ENCODE measurements at places on chromosomes 13 and 19.

- no peak for DNase-seq
These were observed 43.2 kb downstream of the SUGT1 start for GRCh38 chr13:52695856-52696255.

DNA sequence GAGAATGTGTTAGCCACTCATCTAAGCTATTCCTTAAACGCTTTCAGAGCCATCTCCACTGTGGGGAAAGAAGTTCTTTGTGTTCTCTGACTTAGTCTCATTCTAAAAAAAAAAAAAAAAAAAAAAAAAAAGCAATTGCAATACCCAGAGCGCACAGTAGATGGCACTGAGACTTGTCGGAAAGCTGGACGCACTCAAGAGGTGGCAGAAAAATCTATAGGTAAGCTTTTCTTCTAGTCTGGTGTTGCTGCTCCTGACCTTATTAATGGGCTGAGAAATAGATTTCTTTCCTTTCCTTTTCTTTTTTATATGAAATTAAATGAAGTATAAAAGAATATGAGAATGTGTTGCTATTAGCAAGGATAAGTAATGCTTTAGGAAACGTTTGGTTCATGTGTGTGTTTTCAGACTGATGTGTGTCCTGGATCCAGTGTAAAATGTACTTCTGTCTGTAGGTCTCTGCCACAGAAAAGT is 4.7 kb upstream of the GJB2 start:
- no peak for DNase-seq

DNA sequence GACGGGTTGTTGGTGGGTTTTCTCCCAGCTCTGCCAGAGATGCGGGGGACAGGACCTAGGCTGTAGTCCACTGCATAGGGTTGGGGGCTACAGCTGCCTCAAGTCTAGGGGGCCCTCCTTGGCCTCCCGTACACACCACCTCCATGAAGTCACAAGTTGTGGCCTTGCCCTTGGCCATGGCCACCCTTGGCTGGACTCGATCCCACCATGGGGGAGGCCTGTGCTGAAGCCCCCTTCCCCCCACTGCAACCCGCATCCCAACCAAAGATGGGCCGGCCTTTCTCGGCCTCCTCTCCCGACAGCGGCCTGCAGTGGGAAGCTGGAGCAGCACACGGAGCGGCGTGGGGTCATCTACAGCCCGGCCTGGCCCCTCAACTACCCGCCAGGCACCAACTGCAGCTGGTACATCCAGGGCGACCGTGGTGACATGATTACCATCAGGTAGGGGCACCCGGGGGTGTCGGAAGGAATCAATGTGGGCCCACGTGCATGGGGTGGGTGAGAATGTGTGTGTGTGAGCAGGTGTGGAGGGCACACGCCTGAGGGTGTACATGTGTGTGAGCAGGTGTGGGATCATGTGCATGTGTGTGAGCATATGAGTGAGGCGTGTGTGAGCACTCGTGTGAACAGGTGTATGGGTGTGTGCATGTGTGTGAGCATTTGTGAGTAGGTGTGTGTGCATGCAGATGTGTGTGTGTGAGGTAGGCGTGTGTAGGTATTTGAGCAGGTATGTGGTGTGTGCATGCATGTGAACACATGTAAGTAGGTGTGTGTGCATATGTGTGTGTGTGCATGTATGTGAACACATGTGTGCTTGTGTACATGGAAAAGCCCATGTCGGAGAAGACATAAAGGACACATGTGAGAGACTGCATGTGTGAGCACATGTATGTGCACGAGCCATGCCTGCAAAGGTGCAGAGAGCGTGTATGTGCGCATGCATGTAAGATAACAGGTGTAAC is 8.7 kb downstream of the LRP3 start:
- DNase-seq = no peak

DNA sequence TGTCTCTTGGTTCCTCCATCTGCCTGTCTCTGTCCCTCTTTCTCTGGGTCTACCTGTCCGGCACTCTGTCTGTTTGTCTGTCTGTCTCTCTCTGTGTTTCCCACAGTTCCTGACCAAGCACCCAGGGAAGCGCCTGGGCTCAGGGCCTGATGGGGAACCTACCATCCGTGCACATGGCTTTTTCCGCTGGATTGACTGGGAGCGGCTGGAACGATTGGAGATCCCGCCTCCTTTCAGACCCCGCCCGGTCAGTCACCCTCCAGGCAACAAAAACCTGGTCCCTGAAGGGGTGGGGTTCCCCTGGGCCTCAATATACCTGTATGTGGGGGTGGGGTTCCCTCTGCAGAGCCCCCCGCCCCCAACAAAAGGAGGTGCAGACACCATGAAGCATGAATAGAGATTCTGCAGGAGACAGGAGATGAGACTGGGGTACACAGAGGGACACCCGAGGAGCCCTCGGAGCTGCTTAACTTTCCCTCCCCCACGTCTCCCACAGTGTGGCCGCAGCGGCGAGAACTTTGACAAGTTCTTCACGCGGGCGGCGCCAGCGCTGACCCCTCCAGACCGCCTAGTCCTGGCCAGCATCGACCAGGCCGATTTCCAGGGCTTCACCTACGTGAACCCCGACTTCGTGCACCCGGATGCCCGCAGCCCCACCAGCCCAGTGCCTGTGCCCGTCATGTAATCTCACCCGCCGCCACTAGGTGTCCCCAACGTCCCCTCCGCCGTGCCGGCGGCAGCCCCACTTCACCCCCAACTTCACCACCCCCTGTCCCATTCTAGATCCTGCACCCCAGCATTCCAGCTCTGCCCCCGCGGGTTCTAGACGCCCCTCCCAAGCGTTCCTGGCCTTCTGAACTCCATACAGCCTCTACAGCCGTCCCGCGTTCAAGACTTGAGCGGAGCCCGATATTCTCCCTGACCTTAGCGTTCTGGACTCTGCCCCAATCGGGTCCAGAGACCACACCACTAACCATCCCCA is 2.6 kb upstream of the CACNG7 start:
- DNase-seq = no peak

DNA sequence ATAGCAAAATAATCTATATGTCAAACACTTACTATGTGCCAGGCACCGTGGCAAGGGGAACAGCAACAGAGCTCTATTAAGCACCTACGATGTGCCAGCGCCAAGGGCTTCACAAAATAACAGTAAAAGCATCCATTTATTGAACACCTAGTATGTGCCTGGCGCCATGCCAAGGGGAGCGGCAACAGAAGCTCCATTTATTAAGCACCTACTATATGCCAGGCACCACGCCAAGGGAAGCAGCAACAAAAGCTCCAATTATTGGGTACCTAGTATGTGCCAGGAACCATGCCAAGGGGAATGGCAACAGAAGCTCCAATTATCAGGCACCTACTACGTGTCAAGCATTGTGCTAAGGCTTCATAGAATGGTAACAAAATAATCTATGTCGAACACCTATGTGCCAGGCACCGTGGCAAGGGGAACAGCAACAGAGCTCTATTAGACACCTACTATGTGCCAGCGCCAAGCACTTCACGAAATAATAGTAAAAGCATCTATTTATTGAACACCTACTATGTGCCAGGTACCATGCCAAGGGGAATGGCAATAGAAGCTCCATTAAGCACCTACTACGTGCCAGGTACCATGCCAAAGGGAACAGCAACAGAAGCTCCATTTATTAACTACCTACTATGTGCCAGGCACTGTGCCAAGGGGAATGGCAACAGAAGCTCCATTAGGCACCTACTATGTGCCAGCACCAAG is 107.7 kb downstream of the PTPRS start:
- DNase-seq = no peak

GRCh38 chr19:45468803-45469131 is 971 bp downstream of the FOSB start:
- no peak for DNase-seq

GRCh38 chr19:31538879-31539278 is 189.6 kb upstream of the TSHZ3 start:
- no peak for DNase-seq

DNA sequence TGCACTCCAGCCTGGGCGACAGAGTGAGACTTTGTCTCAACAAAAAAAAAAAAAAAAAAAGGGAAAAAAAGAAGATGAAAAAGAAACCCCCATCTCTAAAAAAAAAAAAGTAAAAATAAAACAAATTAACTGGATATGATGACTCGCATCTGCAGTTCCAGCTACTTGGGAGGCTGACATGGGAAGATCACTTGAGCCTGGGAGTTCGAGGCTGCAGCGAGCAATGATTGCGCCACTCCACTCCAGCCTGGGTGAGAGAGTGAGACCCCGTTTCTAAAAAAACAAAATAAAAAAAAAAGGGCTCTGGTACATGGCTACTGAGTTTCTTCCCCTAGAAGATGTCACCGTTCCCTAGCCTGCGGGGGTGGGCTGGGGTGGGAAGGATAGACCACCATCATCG is 2.4 kb upstream of the CATSPERG start:
- DNase-seq = no peak

DNA sequence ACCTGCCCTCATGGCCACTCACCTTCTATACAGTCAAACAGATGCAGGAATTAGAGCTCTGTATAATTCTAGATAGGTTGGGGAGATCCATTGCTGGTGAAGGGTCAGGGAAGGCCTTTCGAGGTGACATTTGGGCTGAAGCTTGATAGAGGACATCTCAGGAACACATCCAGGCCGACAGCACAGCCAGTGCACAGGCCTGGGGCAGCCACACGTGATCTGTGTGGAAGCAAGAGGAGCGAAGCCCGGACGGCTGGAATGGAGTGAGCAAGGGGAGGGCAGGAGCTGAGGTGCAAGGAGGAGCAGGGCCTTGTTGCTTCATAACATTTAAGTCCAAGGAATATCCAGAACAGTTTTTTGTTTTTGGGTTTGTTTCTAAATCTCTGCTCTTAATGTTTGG is 4.5 kb upstream of the OVOL3 start:
- no peak for DNase-seq

DNA sequence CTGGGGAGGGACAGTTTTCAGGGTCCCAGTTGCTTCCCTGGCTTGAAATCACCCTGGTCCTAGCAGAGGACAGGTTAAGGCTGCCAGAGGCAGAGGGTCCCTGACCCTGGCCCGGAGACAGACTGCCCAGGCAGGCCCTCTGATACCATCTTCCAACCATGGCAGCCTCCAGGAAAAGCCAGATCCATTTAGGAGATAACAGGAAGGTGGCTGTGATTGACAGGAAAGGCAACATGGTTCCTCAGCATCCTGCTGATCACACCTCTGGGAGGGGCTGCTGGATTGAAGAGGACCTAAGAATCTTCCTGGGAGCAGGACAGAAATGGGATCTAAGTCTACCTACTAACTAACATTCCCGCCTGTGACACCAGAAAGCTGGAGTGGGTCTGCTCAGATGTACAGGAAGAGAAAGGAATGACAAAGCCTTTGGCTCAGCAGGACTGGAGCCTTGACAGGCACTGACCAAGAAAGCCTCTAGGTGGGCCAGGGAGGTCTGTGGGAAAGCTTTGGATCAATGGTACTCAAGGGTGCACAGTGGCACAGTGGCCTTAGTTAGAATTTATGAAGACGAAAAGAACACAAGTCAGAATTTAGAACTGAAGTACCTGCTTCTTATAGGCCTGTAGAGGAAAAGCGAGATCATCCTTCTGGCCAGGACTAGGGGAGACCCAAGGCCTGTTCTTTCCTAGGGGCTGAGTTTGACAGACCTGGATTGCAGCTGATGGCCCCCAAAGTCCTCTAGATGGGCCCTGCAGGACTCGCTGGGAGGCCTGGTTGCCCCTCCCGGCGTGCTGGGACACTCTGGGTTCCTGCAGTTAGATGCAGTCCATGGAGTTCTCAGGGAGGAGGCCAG is 2.3 kb upstream of the PRKACA start:
- DNase-seq = no peak

GRCh38 chr13:38905861-38906260 is 84.8 kb downstream of the STOML3 start:
- no peak for DNase-seq

- DNase-seq = no peak
These were observed 21.4 kb downstream of the KCTD4 start for GRCh38 chr13:45179428-45179827.

- no peak for DNase-seq
These were observed 625 bp downstream of the FBXL12 start for GRCh38 chr19:9818175-9818733.

DNA sequence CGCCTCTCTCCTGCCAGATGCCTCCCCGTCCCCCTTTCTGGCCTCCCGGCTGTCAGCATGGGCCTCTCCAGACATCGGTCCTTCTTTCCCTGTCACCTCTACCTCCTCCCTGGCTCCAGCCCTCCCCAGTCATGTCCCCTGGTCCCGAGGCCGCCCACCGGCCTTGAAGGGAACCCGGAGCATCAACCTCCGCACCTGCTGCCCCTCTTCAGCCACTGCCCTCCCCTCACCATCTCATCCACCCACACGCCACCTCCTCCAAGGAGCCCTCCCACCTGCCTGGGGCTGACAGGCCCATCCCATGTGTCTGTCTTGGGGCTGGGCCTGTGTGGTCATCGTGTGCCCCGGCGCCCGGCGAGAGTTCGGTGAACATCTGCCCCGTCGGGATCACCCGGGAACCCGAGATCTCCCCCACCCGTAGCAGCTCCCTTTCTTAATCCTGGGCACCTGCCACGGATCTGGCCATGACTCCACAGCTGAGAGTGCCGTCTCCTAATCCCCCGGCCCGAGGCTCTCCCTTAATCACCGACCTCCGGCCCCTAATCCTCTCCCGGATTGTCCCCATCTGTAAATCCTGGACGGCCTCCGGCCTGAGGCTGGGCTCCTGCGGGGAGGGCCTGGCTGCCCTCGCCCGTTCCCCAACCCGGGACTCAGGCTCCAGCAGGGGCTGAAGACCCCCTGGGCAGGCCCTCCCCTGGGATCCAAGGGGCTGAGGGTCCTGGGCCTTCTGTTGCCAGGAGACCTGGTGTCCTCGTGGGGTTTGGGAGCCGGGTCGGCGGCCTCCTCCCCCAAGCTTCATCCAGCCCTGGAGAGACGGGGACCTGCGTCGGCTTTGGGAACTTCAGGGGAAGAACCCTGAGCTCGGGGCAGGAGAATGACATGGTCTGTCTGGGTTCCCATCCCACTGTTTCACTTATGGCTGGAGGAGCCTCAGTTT is 5.9 kb downstream of the HCN2 start:
- no peak for DNase-seq

DNA sequence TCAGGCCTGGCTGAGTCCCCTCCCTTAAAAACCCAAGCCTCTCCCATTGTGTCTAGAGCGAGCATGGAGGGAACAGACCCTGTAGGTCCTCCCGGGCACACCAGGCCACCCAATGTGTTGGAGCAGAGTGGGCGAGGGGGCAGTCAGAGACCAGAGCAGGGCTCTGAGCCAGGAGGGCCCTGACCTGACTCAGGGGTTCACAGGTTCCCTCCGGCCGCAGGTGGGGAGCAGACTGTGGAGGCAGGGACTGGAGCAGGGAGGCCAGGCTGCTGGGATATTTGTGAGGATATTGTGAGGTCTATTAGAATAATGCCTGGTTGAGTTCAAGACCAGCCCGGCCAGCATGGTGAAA is 1.6 kb upstream of the TYROBP start:
- DNase-seq = no peak

GRCh38 chr13:65940720-65941119 is 1289.4 kb downstream of the PCDH9 start:
- DNase-seq = no peak

Data from stimulated activated CD4-positive, alpha-beta T cell treated with anti-CD3 and anti-CD28 coated beads, TNF-alpha, amount 100 ng/mL, for 1 hour (primary cell).